ENCODE measurements at places on chromosomes 1 and 21. TPM values are rescaled to one million over a fixed set of nuclear protein-coding genes. Genes with fewer than 3 reads are reported as not detected.

SELL gene
- polyA plus RNA-seq = 0.05 TPM

AMPD1 gene
- polyA plus RNA-seq = not detected

OBSCN gene
- polyA plus RNA-seq = 5.9 TPM

TFB2M gene
- 23.2 TPM for polyA plus RNA-seq

ERICH3 gene
- polyA plus RNA-seq = not detected

AADACL3 gene
- not detected for polyA plus RNA-seq

OXCT2 gene
- 0.06 TPM for polyA plus RNA-seq

SRRM1 gene
- 61.2 TPM for polyA plus RNA-seq

TMEM81 gene
- polyA plus RNA-seq = 2.7 TPM

MAP7D1 gene
- polyA plus RNA-seq = 23.4 TPM

GNG5 gene
- 136 TPM for polyA plus RNA-seq

SPRTN gene
- 12.6 TPM for polyA plus RNA-seq

MRPS6 gene
- 35.8 TPM for polyA plus RNA-seq

DNA sequence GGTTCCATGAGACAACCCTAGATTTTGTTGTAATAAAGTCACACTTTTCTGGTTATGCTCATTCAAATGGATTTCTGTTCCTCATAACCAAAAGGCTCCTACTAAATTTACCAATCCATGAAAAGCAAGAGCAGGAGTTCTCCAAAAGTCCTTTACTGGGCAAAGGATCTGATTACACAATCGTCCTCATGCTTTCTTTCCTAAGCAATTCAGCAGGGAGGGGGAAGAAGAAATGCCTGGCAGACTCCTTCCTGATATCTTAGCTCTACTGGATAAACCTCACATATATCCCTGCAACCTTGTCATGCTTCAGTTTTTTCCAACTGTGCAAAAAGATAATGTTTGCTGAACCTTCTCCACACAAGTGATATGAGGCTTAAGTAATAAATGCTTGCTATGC lies 67.6 kb upstream of the GUCA2B start:
- DNase-seq = no peak

DNA sequence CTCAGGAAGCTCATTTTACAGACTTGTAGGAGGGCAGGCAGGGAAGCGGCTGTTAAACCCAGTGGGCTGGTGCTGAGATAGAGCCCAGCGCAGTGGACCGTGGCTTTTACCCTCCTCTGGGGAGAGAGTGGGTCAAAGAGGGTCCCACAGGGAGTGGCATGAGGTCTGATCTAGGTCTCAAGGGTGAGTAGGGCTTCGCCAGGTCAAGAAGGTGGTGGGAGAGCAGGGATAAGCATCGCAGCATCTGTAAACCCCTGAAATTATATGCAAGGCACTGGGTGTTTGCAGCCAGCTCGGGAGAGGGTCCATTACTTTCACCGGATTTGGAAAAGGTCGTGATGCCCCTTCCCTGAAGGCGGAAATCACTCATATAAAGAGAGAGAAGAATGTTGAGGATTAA lies 89.1 kb downstream of the ZSCAN20 start:
- DNase-seq = no peak

DNA sequence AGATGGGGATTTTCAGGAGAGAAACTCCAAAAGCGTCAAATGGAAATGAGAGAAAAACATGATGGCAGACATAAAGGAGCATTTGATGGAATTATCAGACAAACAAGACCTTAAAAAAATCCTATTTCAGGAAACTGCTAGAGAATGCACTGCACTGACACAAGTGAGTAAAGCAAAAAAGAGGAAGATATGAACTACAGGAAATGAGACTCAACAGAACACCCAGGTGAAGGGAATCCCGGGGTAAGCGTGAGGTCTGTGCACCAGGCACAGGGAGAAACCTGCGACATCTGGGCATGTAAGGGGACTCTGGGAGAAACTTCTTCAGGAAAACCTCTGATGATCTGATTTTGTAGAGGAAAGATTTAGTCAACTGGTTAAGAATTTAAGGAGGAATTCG lies 2.8 kb downstream of the TARBP1 start:
- DNase-seq = no peak

- peak; percentile 10 for DNase-seq
These were observed 37.7 kb upstream of the MAP10 start for GRCh38 chr1:232767305-232768074.

DNA sequence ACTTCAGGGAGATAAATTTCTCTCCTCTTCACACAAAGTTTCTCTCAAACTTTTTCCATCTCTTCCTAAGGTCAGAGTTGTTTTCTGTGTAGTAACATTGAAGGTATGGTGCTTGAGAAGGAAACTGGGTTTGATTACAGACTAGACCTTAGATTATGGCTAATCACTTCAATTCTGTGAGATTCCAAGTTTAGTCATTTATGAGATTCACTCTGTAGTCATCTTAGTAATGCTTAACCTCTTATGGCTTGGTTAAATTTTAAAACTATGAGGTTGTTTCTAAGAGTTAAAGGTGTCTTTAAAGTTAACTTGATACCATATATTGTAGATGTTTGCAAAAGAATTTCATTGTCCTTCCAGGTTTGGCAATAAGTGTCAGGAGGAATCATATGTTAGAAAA lies 1092.2 kb downstream of the KCNT2 start:
- no peak for DNase-seq

DNA sequence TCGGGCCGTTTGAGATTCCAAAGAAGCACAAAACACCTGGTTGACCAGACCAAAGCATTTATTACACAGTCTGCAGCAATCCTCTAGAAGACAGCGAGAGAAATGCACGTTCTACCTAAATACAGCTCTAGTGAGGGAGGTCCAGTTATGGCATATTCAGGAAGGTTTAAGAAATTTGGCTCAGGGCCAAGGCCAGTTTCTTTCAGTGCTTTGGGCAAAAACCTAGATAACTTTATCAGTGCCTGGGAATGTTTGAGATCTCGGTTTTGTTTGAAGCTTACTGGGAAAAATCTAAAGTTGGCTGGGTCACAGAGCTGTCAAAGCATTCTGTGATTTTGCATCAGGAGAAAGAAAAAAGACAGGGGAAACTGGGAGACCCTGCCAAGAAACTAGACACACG lies 514.0 kb upstream of the TMPRSS15 start:
- DNase-seq = no peak

GRCh38 chr1:178371933-178372388 lies 124.8 kb downstream of the CLEC20A start:
- DNase-seq = no peak

- no peak for DNase-seq
These were observed 36.0 kb downstream of the TRAPPC10 start for GRCh38 chr21:44047996-44048560.

DNA sequence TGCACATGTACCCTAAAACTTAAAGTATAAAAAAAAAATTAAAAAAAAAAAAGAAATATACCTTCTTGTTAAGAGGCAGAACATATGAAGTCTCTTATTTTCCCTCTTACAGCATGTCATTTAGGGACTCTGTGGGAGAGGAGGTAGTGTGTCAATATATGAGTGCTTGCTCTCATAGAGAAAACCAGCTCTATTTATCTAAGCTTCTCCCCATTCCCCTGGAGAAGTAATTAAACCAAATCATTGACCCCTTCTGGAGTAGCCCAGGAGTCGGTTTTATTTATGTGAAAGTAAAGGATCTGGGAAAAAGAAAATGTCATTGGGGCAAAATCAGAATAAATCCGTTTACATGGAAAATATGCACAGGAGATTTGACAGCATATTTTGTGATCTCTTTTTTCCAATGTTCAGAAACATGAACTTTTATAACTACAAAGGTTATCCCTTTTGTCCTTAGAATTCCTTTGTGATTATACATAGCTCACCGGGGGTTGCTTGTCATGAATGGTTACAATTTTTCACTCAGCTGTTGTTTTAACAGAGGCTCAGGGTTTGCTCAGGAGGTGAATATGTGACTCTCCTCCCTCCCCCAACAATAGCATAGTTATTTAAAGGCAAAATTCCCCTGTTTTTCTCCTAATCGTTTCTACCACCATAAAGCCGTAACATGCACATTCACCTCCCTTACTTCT lies 114.5 kb upstream of the C1orf21 start:
- DNase-seq = no peak

- DNase-seq = no peak
These were observed 36.5 kb upstream of the LHX8 start for GRCh38 chr1:75097654-75098053.

GRCh38 chr1:83632906-83633305 lies 366.0 kb downstream of the TTLL7 start:
- DNase-seq = no peak

GRCh38 chr1:16249596-16250241 lies 12.7 kb upstream of the CPLANE2 start:
- no peak for DNase-seq

DNA sequence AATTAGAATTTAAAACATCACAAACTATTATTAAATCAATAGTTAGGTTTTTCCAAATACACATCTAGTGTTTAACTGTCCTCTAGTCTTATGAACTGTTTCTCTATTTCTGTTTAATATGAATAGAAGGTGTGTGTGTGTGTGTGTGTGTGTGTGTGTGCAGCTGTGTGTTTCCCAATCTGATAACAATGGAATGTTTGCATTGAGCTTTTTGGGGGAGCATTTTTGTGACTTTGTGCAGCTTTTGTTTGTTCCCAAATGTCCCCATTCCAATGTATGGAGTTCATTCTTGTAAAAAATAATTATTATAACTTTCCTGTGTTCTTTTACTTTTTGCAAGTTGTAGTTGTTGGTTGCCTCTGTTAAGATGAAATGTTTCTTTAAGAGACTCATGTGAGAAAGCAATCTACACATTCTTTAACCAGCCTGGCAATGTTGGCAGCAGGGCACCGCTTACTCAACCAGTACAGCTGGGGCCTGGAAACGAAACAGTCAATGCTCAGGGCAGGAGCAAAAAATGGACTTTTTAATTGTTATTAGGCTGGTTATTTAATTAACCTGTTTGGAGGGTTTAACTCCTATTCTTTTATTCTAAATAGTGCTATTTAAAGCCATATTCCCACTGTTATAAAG lies 354.3 kb downstream of the SRGAP2C start:
- no peak for DNase-seq

- DNase-seq = peak; percentile 57
These were observed 38.2 kb upstream of the H6PD start for GRCh38 chr1:9196129-9197040.

GRCh38 chr1:151386002-151386401 lies 13.4 kb upstream of the PSMB4 start:
- no peak for DNase-seq

DNA sequence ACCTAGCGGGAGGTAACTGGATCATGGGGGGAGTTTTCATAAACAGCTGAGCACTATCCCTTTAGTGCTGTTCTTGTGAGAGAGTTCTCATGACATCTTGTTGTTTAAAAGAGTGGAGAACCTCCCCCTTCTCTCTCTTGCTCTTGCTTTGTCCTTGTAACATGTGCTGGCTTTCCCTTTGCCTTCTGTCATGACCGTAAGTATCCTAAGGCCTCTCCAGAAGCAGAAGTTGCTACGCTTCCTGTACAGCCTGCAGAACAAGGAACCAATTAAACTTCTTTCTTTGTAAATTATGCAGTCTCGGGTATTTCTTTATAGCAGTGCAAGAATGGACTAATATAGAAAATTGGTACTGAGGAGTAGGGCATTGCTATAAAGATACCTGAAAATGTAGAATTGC lies 515.6 kb downstream of the NEGR1 start:
- DNase-seq = no peak

Measured in AG04450 (cell line).